ENCODE measurements at places on chromosomes 5 and 9.

DNA sequence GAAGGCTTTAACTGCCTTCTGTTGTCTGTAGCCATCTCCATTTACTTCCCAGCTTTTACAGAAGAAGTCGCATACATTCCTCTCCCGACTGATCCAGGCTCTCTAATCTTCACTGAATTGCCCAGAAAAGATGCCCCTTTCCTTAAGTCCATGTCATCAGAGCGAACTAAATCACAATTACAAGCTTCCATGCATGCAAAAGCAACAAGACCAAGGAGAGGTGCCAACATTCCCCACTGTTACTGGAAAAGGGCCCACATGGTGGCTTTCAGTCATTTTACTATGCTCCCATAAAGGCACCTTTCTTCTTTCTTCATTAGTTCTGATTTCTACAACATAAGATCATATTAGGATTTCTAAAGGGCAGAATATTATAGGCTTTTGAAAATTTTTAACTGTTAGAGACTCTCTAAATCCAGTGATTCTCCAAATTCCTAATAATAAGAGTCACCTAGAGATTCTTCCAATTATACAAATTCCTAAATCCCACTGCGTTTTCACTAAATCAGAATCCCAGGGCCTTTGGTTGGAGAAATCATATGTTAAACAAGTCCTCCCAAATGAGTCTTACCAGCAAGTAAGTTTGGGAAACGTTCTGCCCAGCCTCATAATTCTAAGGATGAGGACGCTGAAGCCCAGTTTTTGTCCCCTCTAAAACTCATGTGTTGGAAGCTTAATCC is 17.0 kb upstream of the ZFR start:
- DNase-seq = no peak

- DNase-seq = no peak
These were observed 13.4 kb upstream of the STRBP start for GRCh38 chr9:123281659-123282350.

DNA sequence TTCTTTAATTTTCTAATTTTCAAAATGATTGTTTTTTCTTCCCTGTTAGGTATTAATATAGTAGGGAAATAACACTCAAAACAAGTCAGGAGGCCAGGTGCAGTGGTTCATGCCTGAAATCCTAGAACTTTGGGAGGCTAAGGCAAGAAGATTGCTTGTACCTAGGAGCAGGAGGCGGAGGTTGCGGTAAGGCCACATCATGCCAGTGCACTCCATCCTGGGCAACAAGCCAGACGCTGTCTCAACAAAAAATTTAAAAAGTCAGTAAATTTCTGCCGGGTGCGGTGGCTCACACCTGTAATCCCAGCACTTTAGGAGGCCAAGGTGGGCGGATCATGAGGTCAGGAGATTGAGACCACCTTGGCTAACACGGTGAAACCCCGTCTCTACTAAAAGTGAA is 10.2 kb upstream of the CDK7 start:
- DNase-seq = no peak

DNA sequence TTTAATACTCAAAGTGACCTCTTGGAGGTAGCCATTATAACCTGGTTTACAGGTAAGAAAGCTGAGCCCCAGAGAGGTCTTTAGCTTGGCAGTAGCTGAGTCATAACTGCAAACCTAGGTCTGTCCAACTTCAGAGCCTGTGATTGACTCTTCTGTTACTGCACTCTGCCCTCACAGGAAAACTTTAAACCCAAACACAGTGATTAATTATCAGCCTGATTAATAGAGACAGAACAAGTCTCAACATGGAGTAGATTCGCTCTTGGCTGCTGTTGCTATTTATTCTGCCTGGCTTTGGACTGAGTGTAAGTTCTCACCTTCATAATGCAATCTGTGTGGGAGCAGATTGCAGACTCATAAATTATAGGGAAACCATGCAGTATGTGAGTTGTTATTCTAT is 27.4 kb upstream of the TXN start:
- no peak for DNase-seq

DNA sequence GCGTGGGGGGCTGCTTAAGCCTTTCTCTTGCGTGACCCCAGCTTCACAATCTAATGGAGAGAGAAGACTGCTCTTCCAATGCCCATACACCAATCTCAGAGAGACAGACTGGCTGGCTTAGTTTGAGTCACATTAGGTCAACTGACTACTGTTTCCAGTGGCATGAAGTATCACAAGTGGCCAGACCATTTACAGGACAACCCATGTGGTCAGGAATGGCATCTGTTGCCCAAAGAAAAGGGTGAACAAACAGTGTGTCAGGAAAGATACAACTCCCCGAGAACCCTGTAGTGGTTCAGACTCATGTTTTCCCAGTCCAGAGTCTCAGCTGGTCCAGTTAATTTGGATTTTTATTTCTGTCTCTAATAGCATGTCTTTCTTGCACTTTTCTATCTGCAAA is 177.4 kb upstream of the IL12B start:
- no peak for DNase-seq

- DNase-seq = no peak
These were observed 230.6 kb downstream of the EBF1 start for GRCh38 chr5:158869092-158869491.

- peak; percentile 46 for DNase-seq
These were observed at the start of gene CAST for GRCh38 chr5:96661855-96662724. CAST (plus strand) TSS chr5:96662376; CDS start chr5:96662423, 47 bp downstream.

DNA sequence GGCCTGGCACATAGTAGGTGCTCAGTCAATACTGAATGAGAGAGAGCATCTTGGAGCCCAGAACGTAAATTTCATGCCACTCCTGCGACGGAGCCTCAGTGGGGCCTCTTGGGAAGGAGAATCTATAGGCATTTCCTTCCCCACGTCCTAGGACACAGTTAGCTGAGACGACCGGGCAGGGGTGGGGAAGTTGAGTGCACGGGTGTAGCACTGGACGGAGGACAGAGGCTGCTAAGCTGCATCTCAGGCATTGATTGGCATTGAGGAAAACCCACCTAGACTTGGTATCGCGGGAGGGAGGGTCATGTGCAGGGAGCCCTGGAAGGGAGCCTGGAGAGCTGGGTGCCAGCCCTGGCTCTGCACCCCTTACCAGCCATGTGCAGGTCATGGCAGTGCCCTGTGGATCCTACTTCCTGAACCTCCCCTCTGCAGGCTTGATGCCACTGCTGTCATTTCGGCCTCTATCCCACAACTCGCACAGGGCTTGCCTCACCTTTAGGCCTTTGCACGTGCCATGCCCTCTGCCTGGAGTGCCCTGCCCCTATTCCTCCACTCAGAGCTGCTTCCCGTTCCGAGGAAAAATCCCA is 25.6 kb downstream of the NEK6 start:
- no peak for DNase-seq

- DNase-seq = no peak
These were observed 45.4 kb downstream of the FGF18 start for GRCh38 chr5:171464829-171465228.

DNA sequence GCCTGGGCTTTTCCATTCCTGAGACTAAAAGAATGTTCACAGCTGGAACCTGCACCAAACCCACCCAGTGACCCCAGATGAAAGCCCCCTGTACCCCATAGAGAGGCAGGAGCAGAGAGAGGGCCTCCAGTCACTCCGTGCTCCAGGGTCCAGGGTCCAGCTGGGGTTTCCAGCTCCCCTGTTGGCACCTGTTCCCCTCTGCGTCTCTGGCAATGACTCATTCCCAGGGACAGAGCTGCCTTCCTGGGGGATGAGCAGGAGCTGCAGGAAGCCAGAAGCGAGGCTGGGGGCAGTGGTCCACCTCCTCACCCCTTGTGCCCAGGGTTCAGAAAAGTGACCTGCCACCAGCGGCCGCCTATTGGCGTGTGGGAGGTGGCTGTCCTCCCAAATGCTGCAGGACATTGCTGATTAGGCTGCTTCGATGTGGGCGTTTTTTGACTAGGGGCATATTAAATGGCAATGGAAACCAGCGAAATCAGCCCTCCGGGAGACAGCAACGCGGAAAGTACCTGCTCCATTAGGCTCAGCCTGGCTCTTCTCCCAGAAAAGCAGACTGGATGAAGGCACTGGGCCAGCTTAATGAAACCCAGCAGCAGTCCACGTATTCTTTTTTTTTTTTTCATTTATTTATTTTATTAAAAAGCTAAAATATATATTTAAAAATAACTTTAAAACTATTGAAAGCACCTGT is 97.4 kb downstream of the DAP start:
- DNase-seq = no peak

DNA sequence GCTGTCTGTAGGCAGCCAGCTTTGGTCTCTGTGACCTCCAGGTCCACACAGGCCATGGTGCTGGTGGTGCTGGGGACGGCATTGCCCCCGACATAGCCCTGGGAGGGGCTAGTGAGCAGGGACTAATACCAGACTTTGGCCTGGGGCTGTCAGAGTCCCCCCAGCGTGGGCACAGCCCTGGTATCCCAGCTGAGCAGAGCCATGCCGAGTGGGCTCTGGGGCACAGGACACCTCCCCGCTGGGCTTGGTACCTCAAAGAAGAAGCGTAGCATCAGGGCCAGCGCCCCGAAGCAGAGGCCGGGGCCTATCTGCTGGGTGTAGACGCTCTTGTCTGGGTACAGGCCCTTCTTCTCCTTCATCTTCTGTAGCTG is 9.5 kb downstream of the MYMK start:
- no peak for DNase-seq

GRCh38 chr5:144583541-144584449 is 413.1 kb downstream of the KCTD16 start:
- no peak for DNase-seq

- no peak for DNase-seq
These were observed 5.1 kb downstream of the MRPS2 start for GRCh38 chr9:135505406-135506187.

- no peak for DNase-seq
These were observed 66.0 kb downstream of the MYO10 start for GRCh38 chr5:16869821-16870796.

- DNase-seq = no peak
These were observed 5.8 kb downstream of the POU4F3 start for GRCh38 chr5:146344155-146345118.

- DNase-seq = no peak
These were observed 52.2 kb upstream of the ABCA1 start for GRCh38 chr9:104980039-104980654.

GRCh38 chr9:14080959-14081542 is 232.9 kb downstream of the NFIB start:
- no peak for DNase-seq

GRCh38 chr5:121009058-121009457 is 545.0 kb downstream of the PRR16 start:
- DNase-seq = no peak

DNA sequence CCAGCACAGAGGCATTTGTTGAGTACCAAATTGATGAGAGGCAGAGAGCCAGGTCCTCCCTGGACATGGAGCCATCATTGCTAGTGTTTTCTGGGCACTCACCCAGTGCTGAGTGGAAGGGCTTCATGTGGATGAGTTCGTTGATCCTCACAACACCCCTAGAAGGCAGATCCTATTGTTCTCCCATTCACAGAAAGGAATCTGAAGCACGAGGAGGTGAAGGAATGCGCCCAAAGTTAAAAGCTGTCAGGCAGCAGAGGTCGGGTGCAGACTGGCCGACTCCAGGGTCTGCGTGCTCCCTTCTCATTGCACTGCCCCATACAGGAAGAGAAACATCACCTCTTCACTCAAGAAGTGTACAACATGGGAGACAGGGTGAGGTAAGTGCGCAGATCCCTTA is 153.5 kb upstream of the TNPO1 start:
- no peak for DNase-seq

GRCh38 chr5:124283031-124283430 is 463.4 kb downstream of the ZNF608 start:
- DNase-seq = no peak

GRCh38 chr5:180171568-180172094 is 37.4 kb downstream of the RASGEF1C start:
- no peak for DNase-seq

GRCh38 chr5:26872337-26872736 is 166.0 kb downstream of the CDH9 start:
- DNase-seq = no peak

- DNase-seq = no peak
These were observed 10.4 kb downstream of the OTP start for GRCh38 chr5:77627869-77628674.

- no peak for DNase-seq
These were observed 335.3 kb upstream of the TLE4 start for GRCh38 chr9:79236466-79236865.

- DNase-seq = no peak
These were observed 79.8 kb downstream of the RICTOR start for GRCh38 chr5:38994324-38994927.

DNA sequence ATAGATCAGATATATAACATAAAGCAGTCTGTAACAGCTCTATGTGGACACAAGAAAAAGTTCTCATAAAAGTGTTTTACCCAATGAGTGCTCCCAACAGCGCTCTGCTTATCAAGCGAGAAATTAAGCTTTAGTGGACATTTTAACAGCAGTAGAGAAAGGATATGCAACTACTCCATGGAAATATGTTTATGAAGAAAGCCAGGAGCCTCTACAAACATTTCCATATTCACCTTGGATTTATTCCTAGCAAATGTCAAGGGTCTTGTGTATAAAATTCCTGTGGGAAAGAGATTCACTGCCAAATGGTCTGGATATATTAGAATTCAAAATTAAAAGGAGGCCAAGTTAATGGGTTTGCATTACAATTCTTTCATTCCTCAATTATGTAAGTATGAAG is 66.5 kb downstream of the DTWD2 start:
- DNase-seq = no peak

DNA sequence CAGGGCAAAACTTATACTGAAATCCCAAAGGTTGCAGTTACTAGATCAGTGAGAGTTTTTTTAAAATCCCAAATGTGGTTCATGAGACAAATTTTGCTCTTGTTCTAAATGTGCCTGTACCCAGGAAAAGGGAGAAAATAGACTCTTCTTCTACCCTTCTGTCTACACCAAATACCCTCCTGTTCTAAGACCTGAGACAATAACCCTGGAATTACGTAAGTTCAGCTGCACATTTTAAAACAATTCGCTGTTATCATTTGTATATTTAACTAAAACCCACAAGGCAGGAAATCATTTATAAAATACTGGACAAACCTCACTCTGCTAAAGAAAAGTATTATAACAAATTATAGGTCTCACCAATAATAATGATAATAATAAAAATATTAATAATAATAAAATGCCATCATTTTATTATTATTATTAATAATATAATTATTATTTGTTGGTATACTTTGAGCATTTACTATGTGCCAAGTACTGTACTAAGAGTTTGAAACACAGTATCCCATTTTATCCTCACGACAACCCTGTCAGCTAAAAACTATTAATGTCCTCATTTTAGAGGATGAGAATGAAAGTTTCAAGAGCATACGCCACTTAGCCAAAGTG is 49.8 kb upstream of the AFAP1L1 start:
- DNase-seq = no peak

DNA sequence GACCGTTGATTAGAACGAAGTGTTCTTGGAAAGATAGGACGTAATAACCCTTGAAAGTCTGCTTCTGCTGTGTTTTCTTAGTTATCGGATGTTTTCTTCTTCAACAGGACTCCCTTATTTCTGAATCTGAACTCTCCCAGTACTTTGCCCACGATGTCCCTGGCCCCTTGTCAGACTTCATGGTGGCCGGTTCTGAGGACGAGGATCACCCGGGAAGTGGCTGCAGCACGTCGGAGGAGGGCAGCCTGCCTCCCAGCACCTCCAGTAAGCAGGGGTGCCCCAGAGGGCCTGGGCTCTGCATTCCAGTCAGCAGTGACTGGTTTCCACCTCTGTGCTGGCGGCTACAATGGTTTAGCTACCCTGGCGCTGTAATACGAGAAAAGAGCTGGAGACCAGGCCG is 102.1 kb downstream of the GOLPH3 start:
- no peak for DNase-seq

GRCh38 chr5:11797132-11797531 is 107.1 kb downstream of the CTNND2 start:
- DNase-seq = no peak

All from activated naive CD4-positive, alpha-beta T cell (primary cell).